H4 (cell line): ENCODE measurements at places on chromosomes 12 and 14.
A peak's percentile ranks its signal among the peaks of the same experiment; 100 is the strongest.

DNA sequence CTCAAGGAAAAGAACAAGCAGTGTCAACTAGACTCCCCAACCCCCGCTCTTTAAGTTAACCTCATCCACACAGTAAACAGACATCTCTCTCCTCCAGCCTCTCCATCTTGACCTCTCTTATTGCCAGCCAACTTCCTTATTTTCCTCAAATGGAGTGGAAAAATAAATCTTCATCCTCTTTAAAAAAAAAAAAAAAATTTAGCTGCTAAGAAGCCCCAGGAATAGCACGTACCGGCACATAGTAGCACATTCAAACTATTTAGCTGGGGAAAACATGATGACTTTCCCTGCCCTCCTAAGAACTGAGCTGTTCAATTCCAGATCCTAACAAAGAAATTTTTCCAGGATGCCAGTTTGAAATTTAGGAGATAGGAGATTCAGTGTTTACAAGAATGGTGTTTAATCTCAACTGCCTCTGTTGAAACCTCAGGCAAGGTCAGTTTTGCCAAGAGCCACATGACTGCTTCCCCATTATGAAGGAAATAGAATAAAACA, 90.8 kb downstream of the EPS8 start:
- no peak for DNase-seq

DNA sequence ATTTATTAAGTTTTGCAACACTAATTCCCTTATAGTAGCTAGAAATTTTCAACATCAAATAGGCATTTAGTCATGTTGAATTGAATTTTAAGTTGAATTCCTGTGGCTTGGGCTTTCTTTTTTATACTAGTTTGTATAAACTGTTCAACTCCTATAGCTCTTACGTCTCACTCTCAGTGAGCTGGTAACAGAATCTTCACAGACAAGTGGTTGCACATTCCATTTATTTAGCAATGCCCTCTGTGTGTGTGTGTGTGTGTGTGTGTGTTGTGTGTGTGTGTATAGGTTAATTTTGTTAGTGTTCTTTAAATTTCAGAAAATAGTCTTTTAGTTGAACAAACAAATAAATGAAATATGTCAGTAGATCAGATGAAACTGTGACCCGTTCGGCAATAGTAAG, 425.0 kb downstream of the NPAS3 start:
- DNase-seq: peak; percentile 29

DNA sequence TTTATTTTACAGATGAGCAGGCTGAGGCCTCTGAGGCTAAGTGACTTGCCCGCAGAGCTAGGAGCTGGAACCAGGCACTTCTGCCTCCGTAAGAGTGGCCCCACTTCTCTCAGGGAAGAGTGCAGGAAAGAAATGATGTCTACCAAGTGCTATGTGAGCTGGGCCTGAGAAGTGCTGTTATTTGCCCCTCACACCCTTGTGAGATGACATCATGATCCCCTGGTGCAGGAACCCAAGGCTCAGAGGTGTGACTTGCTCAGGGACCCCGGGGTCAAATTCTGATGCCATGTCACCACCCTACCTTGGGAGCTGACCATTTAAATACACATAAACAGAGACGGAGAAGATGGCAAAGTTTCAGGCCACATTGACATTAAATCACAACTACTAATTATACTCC, 63.7 kb upstream of the DDX11 start:
- no peak for DNase-seq

GRCh38 chr14:86203843-86204242, 673.9 kb downstream of the FLRT2 start:
- no peak for DNase-seq

DNA sequence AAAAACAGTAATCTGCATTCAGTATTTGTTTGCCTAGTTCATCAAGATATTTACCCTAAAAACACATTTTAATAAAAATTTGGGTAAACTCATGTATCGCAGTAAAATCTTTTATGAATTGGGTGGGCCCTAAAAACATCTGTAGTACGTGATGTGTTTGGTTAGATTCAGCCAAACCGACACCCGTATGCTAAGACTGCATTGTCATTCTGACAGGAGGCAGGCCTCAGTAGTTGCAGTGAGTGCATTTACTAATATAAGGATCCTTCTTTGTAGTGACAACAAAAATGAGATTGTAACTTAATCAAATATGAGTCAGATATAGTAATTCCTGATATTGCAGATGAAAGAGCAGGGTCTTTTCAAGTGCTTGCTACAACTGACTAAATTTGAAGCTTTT, 191.8 kb downstream of the SLC16A7 start:
- DNase-seq: no peak

DNA sequence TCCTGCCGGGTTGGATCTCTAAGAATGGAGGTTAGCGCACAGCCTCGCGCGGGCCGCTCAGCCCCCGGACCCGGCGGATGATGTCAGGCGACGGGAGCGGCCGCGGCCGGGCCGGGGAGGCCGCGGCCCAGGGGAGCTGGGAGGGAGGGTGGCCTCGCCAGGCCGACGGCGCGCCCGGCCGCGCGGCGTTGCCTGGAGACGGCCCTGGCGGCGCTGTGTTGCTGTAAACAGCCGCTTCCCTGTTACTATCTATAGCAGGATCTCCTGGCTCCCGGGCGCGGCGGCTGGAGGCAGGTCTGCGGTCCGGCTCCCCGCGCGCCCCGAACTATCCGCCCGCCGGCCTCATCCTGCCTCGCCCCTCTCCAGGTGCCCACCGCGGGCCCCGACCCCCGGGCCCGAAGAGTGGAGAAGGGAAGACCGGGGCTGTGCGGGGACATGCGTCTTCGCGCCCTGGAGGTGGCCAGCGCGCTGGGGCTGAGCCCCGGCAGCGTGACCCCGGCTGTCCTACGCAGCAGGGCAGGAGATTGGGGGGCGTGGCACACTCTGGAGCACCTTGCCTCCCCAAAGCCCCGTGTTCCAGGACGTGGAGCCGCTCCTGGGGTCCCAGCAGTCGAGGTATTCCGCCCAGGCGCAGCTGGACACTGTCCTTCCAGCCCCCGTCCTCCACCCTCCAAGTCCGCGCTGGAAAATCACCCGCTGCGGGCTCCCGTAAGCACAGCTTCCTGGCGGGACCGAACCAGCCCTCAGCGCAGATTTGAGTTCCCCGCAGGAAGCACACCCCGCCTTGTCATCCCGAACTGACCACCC, 1.4 kb upstream of the FOS start:
- DNase-seq: peak; percentile 74

DNA sequence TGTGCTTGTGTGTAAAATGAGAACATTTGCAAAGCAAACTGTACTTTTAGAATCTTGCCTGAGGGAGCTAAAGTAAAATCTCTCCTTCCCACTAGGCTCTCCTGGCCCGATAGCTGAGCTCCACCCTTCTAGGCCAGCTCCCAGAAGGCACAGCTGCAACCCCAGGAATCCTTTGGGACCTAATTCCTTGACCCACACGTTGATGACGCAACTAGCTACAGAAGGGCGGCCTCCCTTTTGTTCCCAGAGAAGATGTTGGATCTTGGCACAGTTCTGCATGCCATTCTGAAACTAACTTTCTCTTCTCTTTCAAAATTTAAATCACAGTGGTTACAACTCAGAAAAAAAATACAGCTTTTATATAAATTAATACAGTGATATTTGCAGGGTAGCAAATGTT, 268.1 kb downstream of the EGLN3 start:
- DNase-seq: peak; percentile 83

GRCh38 chr12:41120211-41120610, 67.9 kb upstream of the PDZRN4 start:
- DNase-seq: no peak

DNA sequence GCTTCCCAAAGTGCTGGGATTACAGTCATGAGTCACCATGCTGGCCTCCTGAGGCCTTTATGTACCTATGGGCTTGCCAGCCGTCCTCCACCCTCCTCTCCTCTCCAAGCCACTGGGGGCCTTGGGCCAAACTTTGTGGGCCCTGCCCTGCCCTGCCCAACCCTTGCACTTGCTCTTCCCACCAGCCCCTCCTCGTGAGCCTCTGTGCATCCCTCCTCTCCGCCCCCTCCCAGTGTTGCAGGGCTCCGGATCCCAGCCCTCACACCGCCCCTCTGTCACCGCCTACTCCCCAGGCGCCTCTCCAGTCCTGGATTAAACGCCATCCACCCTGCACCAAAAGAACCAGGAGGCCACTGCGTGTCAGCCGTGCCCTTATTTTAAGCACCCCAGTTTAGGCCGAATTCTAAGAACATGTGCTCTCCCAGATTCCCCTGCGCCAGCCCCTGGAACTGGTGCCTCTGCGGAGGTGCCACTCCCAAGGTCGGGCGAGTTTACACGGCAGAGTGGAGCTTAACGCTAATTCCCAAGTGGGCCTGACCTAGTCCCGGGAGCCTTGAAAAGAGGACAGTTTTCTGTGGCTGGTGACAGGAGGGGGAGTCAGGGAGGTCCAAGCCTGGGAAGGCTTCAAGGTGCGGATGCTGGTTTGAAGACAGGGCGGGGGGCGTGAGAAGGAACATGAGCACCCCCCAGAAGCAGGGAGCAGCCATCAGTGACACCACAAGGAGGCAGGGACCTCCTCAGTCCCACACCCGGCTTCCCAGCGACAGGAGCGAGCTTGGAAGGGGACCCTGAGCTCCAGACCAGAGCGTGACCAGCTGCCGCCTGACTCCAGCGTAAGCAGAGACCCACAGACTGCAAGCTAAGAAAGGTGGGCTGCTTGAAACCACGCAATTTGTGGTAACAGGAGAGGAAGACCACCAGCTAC, 21.2 kb upstream of the CDCA4 start:
- DNase-seq: no peak

GRCh38 chr12:64057706-64058105, 164.4 kb downstream of the KICS2 start:
- DNase-seq: no peak

- no peak for DNase-seq
Observed at GRCh38 chr14:80117876-80118275, 93.4 kb downstream of the DIO2 start.

GRCh38 chr12:94863321-94864035, 140.0 kb downstream of the NDUFA12 start:
- no peak for DNase-seq

DNA sequence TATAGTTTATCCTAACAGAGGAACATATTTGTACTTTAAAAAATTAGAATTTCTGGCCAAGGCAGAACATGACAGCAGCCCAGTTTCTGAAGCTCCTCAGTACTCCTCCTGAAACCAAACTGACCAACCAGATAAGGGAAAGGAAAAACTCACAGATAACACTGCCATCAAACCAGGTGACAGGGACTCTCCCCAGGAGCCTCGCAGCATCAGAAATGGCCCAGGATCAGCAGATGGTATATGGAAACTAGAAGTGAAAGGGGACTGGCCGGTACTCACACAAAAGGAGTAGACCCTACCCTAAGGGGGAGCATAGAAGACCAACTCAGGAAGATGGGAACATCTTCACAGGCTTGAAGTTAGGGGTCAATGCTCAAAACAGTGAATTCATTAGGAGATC, 22.0 kb downstream of the GALC start:
- no peak for DNase-seq

- no peak for DNase-seq
Observed at GRCh38 chr14:100723830-100724437, 2.8 kb upstream of the DLK1 start.

- no peak for DNase-seq
Observed at GRCh38 chr12:104022786-104023185, 27.2 kb downstream of the GLT8D2 start.

- DNase-seq: no peak
Observed at GRCh38 chr12:46946137-46946536, 120.3 kb upstream of the SLC38A4 start.

DNA sequence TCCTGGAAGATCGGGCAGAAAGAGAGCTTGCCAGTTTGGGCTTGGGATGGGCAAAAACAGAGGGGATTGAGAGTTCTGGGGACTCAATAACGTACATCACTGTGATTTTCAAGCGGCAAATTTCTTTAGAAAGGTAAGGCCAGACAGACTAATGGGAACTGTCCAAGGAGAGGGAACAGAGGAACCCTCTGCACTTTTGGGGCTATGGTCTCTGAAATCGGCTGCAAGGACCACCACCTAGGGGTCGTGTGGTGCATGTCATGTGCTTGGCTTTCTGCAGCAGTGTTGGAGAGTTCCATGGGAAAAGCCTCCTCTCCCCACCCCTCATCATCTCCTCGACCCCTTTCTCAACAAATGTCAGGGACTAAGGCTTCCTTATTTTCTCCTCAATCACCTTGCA, 79.6 kb downstream of the PPM1A start:
- no peak for DNase-seq

DNA sequence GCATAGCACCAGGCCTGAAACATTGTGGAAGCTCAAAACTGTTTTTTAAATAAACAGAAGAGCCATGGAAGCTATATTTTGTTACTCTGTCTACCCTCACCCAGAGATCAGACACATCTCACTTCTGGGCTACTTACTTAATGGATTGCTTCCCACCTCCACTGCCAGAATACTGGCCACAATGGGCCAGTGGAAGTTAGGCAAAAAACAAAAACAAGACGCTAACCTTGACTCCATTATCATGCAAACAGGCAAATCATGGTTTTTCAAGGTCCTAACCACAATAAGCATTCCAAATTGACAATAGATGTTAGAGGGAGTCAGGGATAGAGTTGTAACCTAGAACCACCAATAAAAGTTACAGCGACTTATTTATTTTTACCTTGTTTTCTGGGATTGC, 52.7 kb upstream of the PTCSC3 start:
- no peak for DNase-seq
